ENCODE measurements at places on chromosomes 16 and 17.

GRCh38 chr16:30368122-30368791 is 2.0 kb downstream of the TBC1D10B start:
- no peak for DNase-seq

DNA sequence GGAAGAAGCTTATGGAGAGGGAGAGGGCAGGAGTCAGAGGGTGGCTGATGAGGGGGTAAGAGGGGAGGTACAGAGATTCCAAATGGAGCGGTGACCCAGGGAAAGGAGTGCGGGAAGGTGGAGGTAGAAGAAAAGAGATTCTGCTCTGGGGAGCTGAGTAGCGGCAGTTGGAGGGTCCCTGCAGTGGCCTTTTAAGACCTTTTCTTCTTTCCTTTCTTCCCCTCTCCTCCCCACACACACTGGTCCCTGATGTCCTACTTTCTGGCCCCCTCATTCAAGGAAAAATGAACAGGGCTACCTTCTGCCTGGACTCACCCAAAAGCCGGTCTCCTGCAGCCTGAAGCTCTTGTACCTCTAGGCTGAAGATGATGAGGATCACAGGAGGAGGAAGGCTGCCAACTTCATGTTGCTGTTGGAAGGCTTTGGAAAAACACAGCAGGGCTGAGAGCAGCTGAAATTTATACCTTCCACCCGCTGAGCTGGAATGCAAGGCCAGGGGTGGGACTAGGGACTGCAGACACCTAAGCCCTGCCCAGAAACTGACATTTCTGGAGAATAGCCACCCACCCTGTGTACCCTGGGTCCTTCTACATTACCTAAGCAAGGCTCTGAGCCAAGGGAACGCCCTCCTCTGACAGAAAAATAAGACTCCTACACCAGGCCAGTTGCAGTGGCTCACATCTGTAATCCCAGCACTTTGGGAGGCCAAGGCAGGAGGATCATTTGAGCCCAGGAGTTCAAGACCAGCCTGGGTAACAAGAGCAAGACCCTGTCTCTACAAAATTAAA is 9.4 kb upstream of the HEATR6 start:
- DNase-seq = no peak

DNA sequence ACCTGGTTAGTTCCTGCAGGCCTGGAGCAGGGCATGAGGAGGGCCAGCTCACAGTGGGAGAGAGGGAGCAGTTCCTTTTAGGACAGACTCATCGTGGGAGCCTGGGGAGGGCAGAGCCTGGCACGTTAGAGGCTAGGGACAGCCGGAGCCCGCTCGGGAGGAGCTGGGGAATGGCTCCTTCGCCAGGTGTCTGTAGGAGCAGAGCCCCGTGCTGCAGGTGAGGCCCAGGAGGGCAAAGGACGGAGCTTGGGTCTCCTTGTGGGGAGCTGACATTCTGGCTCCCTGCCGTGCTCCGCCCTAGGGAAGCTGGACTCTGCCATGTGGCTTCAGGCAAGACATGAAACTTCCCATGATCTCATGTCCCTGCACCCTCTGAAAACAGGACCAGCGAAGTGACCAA is 18.7 kb upstream of the MTSS2 start:
- DNase-seq = no peak

DNA sequence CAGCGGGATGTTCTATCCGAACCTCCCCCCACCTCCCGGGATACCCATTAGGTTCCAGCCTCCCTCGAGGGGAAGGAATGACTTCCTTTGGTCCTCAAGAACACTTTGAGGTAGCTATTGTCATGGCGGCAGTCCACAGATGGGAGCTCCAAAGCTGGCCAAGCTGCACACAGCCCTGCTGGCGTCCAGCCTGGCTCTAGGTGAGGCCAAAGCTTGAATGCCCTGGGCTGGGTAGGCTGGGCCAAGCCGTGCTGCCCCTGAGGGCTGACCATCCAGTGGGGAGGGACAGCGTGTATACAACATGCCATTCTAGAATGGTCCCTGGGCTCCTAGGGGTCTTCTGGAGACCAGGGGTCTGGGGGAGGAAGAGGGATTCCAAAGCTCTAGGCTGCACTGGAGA is 43.5 kb downstream of the PEMT start:
- DNase-seq = no peak

- no peak for DNase-seq
These were observed 127.7 kb downstream of the PARN start for GRCh38 chr16:14502256-14502875.

- no peak for DNase-seq
These were observed 187.5 kb upstream of the SOX9 start for GRCh38 chr17:71933306-71933705.

Data from C1 segment of cervical spinal cord (tissue), 14 donors.